ENCODE measurements at places on chromosomes 1 and 21.

GRCh38 chr1:204558467-204558866 lies 42.3 kb downstream of the MDM4 start:
- DNase-seq = no peak

- no peak for DNase-seq
Measured at GRCh38 chr1:18015719-18016118, 91.9 kb upstream of the IGSF21 start.

GRCh38 chr1:205199090-205199930 lies 12.2 kb downstream of the DSTYK start:
- DNase-seq = no peak

GRCh38 chr1:116769561-116769977 lies 15.3 kb downstream of the CD2 start:
- no peak for DNase-seq

DNA sequence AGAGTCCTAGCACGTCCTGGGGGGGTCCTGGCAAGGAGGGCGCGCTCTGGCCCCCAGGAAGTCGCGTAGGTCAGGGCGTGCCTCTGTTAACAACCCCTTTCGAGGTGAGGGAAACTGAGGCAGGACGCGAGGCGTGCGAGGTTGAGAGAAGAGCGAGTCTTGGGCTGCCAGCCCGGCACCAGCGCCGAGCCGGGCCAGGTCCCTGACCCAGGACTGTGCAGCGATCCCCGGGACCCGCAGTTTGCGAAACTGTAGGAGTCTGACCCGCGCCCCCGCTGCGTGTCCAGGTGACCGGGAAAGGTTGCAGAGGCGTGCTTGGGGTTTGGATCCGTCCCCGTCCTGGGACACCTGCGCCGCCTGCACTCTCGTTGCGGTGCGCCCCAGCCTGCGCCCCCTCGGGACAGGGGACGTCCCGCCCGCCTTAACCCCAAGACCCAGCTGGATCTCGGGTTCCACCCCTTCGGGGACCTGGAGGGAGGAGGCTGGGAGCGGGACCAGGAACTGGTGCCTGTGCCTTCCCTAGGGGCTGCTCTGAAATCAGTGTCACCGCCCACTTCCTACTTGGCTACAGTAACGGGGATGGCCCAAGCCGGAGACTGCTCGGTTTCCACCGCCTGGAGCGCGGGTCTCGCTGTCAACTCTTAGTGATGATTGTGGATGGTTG lies 493 bp downstream of the DISC1 start:
- DNase-seq = peak; percentile 66

GRCh38 chr21:34221331-34222030 lies 142.3 kb upstream of the KCNE2 start:
- DNase-seq = no peak

DNA sequence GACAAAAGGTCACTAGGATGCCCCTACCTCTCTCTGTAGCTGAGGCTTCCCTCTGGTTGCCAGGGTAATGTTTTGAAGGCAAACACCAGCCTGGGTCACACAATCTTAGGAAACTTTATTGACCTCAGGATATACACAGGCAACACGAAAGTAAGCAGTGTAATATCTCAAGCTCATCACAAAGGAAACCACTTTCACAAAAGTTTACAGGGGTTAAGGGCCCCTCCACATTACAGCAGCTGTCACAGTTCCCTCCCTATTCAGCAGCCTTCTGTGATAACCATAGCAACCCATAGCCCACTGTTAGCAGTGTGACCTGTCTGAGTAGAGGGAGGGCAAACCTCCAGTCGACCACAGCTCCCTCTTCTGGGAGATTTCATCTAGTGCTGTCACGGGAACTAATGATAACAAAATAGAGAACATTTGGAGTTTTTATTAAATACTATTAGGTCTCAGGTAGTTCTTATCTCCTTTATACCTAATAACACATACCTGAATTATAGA lies 149.8 kb downstream of the PTPRC start:
- no peak for DNase-seq

DNA sequence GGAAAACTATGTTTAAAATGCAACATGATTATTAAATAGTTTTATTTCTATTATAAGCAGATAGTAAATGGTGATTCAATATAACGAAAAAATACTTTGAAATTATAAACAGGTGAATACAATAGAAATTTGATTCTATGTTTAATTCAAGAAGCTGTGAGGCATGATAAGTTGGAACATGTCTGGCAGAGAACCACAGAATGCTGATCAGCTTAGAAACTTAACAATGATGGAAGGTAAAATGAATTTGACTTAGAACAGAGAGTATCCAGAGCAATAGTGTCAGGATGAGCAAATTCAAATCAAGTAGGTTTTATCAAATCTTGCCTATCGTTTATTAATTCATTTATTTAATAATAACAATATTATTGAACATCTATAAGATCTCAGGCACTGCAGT lies 83.4 kb upstream of the ADGRL4 start:
- DNase-seq = no peak

- DNase-seq = no peak
Measured at GRCh38 chr1:82710091-82710490, 909.4 kb downstream of the ADGRL2 start.

GRCh38 chr1:78122389-78122788 lies 76.6 kb downstream of the GIPC2 start:
- DNase-seq = no peak

DNA sequence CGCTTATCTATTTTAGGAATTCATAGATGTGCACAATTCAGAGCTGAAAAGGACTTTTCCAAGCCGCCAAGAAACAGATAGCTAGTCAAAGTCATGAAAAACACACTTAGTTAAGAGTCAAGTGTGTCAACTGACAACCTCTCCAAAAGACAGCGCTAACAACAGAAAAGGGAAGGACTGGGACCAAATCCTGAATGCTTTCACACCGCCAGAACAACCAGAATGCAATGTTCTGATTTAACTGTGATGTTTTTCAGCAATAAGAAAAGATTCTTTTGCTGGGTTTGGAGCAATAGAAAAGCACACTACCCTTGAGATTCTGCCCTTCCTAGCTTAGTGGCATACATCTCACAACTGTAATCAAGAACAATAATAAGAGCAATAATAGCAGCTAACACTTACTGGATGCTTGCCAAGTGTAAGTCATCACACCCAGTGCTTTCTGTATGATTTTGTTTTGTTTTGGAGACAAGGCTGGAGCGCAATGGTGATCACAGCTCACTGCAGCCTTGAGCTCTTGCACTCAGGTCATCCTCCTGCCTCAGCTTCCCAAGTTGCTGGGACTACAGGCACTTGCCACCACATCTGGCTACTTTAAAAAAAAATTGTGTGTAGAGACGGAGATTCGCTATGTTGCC lies 33.9 kb upstream of the SDC3 start:
- DNase-seq = no peak

- DNase-seq = no peak
Measured at GRCh38 chr1:229620876-229621275, 5.0 kb downstream of the TAF5L start.

DNA sequence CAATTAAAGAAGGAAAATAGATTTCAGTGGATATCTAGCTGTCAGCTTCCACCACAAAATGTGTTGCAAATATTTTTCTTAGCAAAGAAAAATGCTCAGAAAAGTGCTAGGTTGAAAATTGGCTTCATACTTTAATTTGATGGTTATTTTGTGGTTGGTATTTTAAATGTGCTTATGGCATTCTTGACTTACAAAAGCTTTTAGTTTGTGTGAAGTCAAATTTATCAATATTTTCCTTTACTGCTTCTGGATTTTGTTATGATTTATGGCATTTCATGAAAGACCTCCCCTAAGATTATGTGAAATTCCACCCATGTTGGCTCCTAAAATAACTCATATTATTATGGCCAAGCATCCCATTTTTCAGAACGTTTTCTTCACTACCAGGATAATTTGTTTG lies 51.5 kb downstream of the PSMG1 start:
- DNase-seq = no peak

GRCh38 chr1:147338571-147338970 lies 96.1 kb downstream of the CHD1L start:
- DNase-seq = no peak

GRCh38 chr1:183023601-183024316 lies 539 bp downstream of the LAMC1 start:
- DNase-seq = peak; percentile 61

DNA sequence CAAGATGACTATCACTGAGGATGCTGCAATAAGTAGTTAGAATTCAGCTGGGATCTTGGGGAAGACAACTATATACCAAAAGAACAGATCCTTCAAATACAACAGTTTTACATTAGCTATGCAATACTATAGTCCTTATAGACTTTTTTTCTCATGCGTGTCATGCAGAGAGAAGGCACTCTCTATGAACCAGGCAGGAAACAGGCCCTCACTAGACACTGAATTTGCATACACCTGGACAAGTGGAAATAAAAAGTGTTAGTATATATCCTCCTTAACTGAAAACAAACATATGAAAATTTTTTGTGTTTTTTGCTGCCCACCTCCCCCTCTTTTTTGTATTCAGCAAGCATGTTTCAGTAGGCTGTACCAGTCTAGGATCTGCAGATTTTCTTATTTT lies 29.9 kb downstream of the TMCO1 start:
- no peak for DNase-seq

DNA sequence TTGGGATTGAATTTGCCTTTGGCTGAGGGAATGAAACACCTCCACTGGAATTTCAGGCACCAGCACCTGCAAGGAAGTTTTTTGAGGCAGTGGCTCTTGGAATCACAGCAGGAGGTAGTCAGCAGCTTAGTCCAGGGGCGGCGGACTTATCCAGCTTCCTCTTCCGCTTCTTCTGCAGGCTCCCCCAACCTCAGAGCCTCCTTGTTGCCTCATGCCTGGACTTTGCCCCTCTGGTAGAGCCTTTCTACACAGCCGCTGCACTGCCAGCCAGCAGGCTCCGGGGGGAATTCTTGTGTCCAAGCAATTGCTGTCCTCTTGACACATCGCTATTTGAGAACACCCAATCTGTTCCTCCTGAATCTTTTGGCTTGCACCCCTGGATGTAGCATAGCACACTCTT lies 4.4 kb upstream of the RHEX start:
- DNase-seq = no peak

DNA sequence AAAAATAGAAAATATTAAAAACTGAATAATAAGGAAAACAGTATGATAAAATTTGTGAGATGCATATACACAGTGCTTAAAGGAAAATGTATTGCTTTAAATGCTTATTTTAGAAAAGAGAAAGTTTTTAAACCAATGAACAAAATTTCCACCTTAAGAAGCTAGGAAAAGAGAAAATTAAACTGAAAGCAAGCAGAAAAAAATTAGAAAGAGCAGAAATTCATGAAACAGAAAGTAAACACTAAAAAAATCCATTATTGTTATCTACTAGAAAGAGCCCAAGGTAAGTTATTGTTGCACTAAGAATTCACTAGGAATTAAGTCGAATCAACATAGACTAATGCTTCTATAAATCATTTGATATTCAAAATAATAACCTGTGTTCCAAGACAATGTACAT lies 67.7 kb downstream of the PIK3R3 start:
- no peak for DNase-seq

DNA sequence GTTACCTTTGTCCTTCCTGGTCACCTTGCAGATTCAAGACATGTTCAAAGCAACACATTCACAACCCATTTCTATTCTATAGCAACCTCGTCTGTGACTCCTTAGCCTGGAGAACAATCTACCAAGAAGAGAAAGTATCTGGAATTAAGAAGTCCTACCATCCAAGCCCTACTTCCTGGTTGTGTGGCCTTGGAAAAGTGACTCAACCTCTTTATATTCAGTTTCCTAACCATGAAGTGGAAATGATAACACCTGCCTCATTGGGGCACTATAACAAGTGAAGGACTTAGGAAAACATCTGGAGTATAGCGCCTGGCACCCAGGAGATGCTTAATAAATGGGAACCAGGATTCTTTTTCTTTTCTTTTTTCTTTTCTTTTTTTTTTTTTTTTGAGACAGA lies 36.5 kb upstream of the SRRM1 start:
- DNase-seq = no peak

GRCh38 chr1:88433556-88433955 lies 250.5 kb upstream of the PKN2 start:
- DNase-seq = no peak

DNA sequence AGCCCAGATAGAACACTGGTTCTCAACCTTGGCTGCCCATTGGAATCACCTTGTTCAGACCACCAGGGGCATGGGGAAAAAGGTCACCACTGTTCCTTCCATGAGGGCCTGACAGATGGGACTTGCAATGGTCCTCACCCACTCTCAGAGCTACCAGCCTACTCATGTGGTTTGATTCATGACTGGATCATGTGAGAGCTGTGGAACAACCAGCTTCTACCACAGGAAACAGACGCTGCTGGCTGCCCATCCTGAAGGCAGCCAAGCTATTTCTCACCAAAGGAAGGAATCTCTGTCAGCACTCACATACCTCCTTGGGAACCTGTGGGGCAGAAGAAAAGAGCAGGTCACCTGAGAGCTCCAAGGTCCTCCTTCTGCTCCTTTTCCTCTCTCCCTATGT lies 53.6 kb downstream of the CAPN8 start:
- DNase-seq = no peak

DNA sequence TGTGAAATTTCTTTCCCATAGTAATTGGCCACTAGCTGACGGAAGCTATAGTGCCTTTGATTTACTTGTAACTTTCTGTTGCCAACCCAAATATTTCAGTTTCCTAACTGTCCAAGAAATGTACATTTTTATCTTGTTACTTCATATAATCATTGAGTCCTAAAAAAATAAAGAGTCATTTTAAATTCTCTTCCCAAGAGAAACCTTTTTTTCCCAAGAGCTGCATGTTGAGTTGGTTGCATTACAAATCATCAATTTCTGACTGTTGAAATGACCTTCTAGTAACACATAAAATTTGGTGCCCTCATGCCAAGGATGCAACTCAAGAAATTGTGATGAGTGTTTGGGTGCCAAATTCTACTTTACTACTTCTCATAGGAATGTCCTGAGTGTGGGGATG lies 61.0 kb downstream of the HMCN1 start:
- no peak for DNase-seq

- DNase-seq = no peak
Measured at GRCh38 chr1:78355656-78356055, 135.1 kb upstream of the PTGFR start.

DNA sequence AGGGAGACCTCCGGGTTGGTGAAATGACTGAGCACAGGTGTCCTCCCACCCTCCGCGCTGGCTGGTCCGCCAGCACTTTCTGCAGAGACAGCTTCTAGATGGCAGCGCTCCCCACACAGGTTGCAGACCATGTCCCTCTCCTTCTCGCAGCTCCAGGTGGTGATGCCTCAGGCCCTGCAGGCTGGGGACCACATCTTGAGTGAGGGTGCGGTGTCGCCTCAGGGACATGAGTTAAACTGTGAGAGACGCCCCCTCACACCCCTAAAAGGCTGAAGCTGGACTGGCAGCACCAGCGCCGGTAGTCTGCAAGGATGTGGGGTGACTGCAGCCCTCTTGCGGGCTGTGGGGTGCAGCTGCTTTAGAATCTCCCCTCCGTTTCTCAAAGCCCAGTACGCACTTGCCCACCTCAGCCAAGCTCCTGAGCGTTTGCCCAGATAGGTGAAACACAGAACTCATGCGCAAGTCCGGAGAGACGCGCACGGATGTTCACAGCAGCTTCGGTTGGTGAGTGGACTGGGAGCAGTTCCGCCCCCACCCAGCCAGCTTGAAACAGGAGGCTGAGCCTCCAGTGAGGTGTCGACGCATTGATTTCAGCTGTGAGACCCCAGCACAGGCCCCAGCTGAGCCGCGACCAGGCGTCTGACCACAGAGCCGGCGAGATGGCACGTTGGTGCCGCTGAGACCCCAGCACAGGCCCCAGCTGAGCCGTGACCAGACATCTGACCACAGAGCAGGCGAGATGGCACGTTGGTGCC lies 28.6 kb downstream of the COL6A1 start:
- peak; percentile 47 for DNase-seq

Data from right lung (tissue), 10 donors.